ENCODE measurements at places on chromosomes 6 and 20.

DNA sequence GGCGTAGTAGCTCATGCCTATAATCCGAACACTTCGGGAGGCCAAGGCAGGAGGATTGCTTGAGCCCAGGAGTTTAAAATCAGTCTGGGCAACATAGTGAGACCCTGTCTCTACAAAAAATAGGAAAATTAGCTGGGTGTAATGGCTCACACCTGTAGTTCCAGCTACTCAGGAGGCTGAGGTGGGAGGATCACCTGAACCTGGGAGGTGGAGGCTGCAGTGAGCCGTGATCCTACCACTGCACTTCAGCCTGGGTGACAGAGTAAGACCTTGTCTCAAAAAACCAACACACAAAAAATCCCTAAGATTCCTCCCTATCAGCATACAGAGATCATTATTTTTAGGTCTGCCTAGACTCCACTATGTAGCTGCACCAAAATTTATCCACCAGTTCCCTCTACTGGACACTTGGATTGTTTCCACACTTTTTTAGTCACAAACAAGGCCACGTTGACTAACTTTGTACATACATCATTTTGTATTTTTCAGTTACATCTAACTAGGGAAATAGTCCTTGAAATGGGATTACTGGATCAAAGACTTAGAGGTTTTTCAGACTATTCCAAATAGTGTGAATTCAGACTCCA is 3.6 kb upstream of the PHF1 start:
- no peak for DNase-seq

GRCh38 chr6:43268355-43268700 is 25.0 kb downstream of the TTBK1 start:
- DNase-seq, result no peak

- no peak for DNase-seq
These were observed 21.0 kb upstream of the CD2AP start for GRCh38 chr6:47456536-47456975.

DNA sequence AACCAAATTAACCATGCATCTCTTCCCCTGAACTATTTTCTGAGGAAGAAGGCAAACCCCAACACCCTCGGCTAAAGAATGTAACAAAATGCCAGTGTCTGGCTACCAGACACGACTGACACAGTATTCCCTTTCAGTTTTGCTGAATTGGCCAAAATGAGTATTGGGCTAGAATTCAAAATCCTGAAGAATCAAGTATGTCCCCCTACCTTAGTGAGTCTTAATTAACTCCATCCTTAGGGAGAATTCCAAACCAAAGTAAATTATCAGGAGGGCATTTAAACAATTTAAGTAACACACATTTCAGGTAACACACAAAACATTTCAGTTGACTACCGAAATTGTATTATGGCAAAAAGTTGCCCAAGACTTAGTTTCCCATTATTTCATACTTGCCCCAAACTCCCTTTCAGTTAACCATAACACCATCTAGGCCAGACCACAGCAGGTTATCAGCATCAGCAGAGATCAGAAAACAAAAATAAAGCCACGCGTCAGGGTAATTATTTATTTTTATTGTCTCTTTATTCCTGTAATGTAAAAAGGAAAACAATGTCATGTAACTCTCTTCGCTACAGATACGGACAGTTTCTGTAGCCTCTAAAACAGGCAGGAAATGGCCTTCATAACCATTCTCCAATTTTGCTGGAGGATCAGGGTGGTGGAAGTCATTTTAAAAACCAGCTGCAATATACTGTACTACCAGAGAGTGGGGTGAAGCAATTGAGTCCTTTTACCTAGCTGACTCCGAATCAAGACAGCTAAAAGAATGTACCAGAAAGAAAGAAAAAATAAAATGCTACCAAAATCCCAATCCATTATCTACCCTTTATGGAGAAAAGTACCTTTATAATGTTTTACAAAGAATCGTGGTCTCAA is 1.9 kb downstream of the SNX5 start:
- DNase-seq, result no peak

GRCh38 chr20:46494077-46494476 is 19.3 kb downstream of the ZNF334 start:
- DNase-seq, result no peak

Data from CD4-positive, CD25-positive, alpha-beta regulatory T cell (primary cell).